ENCODE measurements at places on chromosomes 2 and 18. TPM values are rescaled to one million over a fixed set of nuclear protein-coding genes. Genes with fewer than 3 reads are reported as not detected.
A peak's percentile ranks its signal among the peaks of the same experiment; 100 is the strongest.

DNA sequence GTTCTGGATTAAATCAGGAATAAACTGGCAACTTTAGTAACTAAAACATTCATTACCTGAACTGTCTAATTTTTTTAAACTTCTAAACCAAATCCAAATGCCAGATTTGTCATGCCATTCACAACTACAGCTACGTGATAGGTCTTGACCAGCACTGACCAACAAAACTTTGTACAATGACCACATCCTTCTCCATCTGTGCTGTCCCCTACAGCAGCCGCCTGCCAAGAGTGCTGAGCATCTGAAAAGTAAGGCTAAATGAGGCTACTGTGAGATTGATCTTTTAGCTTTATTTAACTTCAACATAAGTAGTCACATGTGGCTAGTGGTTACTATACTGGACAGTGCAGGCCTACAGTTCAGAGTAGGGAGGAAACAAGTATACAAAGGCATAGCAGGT lies 7.6 kb downstream of the FAM168B start:
- no peak for DNase-seq

- no peak for DNase-seq
Measured at GRCh38 chr2:157283468-157283867, 26.0 kb downstream of the GALNT5 start.

DNA sequence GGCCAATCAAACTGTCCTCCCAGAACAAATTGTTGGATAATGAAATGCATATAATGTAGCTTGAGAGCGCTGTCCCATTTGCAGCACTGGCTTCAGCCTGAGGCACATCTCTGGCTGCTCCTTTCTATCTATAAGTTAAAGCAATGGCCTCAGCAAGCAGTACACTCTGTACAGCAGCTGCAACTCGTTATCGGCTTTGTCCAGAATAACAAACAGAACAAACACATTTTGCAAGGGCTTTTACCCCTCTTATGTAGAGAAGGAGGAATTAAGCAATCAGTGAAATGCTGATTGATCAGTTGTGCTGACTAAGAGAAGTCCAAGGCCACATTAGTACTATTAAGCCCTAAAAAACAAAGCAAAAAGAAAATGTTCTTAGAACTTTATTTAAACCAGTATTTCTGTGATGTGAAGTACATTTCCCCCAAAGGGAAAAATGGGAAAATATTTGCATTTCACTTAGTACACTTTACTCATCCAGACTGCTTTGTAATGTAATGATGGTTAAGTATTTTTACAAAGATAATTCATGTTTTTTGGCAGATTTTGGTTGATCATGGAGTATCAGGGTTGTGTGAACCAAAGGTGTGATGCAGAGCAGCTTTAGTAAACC lies 15.0 kb upstream of the CPS1 start:
- DNase-seq, result peak; percentile 95

DNA sequence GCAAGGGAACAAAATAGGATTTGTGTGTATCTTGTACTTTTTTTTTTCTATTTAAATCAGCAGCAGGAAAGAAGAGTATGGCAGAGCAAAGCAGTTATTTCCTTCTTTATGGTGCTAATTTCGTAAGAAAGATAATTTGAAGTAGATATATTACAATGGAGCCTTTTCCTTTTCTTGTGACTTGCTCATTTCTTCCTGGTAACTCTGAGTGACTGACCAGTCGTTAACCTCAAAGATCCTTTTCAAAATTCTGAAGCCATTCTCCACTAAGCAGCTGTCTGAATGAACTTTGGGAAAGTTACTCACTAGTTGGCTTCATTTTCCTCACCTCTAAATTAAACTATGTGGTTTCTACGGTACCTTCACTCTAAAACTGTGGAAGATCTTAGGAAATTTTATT lies 24.6 kb downstream of the AFTPH start:
- no peak for DNase-seq

- DNase-seq, result no peak
Measured at GRCh38 chr18:41347057-41347456, 608.0 kb upstream of the PIK3C3 start.

GRCh38 chr18:38571651-38572050 lies 1006.1 kb upstream of the CELF4 start:
- DNase-seq, result no peak

DNA sequence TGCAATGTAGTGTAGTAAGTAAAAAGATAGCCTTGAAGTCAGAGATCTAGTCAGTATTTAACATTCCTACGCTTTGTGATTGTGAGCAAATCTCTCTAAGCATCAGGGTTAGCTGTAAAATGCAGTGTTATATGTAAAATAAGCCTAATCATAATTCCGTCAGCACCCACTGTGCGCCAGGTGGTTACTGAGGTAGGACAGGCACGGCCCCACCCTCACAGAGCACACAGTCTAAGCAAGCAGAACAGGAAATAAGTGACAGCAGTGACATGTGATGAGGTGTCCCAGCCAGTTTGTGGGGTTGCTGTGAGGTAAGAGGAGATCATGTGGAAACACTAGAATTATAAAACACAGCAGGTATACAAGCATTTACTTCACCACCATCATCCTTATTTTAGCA lies 267.1 kb downstream of the ICOS start:
- DNase-seq, result no peak

GRCh38 chr18:58325494-58325893 lies 281.5 kb downstream of the NEDD4L start:
- no peak for DNase-seq

DNA sequence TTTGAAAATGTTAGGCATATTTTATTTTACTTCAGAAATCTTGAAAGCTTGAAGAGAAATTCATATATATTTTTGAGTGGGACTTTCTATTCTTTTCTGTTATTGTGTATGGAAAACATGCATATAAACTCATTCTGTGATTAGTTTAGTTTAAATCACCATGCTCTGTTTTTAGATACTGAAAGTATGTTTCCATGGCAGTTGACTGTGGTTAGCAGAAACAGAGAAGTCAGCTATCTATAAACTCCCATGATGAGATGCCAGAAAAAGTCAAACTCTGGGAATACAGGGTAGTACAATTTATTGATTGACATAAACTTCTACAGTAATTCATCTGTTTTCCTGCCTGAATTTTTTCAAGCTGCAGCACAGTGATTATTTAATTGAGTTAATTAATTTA lies 905.3 kb upstream of the VRK2 start:
- no peak for DNase-seq

Gene SLC23A3
- 0.38 TPM for total RNA-seq

Gene OR6B2
- not detected for total RNA-seq

Gene REG3G
- not detected for total RNA-seq

Gene HOXD12
- total RNA-seq, result not detected

Gene ANAPC1
- 89.7 TPM for total RNA-seq

Gene GREB1
- 61.2 TPM for total RNA-seq

Gene ANKAR
- total RNA-seq, result 3.6 TPM

Gene MRPL44
- 101 TPM for total RNA-seq

Gene GPAT2
- not detected for total RNA-seq

Gene FAP
- total RNA-seq, result not detected

All from HepG2 (cell line).